Activated CD4-positive, CD25-positive, alpha-beta regulatory T cell treated with anti-CD3 and anti-CD28 coated beads, Interleukin-2, amount 50 U/mL, for 24 hours (primary cell): ENCODE measurements at places on chromosomes 16 and 17.

- no peak for ATAC-seq
Observed at GRCh38 chr16:82634955-82635610, 8.3 kb downstream of the CDH13 start.

- ATAC-seq, result no peak
Observed at GRCh38 chr17:17794382-17794781, 42.4 kb downstream of the SREBF1 start.

DNA sequence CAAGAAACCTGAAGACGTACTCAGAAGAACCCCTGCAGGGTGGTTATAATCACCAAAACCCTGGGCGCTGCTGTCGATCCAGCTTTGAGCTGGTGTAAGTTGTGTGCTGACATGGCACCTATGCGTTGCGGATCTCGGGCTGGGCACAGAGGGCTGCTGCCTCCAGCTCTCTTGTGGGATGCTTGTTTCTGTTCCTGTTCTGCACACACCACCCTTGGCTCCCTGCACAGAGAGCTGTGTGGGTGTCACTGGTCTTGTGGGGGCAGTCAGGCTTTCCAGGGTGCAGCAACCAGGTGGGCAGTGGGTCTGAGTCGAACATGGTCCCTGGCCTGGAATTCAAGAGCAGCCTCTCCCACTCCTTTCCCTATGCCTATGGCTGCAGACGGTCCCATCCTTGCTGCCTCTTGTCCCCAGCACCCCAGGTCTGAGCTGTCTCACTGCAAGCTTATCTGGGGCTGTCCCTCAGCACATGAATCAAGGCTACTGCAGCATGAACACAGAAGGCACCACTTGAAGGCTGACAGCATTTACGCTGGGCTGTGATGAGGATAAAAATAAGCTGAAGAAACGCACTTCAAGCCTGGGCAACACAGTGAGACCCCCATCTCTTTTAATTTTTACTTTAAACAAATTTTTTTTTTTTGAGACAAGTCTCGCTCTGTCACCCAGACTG, 20.1 kb downstream of the ZNF276 start:
- peak; percentile 27 for ATAC-seq

DNA sequence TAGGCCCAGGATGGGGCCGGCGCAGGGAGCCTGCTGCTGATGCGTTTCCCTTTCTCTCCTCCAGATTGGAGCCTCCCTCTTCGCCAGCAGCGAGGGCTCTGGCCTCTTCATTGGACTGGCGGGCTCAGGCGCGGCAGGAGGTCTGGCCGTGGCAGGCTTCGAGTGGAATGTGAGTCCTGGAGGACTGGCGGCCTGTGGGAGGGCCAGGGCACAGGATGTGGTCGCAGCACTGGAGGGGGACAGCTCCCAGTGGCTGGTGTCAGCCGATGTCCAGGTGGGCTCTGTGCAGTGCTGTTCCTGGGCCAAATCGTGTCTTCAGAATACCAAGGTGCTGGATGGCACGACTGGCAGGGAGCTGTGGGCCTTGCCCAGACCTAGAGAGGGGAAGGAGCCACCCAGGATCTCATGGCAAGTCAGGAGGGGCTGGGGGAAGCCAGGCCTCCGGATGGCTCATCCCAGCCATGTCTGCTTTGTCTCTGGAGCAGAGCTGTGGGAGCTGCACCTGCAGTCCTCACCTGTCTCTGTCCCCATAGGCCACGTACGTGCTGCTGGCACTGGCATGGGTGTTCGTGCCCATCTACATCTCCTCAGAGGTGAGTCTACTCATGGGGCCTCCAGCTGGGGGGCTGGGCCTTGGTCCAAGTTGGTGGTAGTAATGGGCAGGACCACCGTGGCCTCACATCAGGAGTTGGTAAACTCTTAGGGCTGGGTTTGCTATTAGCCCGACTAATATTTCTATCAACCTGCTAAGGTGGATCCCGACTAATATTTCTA, 7.3 kb downstream of the SLC5A10 start:
- no peak for ATAC-seq

GRCh38 chr17:42026857-42027589, 7.1 kb downstream of the NKIRAS2 start:
- no peak for ATAC-seq

DNA sequence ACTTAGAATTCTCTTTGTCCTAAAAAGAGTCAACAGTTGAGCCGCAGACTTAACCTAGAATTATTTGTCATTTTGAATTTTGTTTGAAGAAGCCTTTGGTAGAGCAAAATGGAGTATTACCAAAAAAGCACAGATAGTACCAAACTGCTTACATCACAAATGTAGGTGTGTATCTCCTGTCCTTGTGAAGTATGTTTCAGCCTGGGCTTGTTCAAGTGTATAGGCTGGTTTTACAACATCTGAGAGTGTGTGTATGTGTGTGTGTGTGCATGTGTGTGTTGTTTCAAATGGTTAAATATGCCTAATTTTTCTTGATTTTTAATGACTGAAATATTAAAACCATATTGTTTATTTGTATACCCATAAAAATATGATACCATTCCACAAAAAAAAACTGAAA, 188.7 kb upstream of the AXIN2 start:
- ATAC-seq, result no peak

- no peak for ATAC-seq
Observed at GRCh38 chr16:27238016-27238587, 30.5 kb downstream of the NSMCE1 start.

DNA sequence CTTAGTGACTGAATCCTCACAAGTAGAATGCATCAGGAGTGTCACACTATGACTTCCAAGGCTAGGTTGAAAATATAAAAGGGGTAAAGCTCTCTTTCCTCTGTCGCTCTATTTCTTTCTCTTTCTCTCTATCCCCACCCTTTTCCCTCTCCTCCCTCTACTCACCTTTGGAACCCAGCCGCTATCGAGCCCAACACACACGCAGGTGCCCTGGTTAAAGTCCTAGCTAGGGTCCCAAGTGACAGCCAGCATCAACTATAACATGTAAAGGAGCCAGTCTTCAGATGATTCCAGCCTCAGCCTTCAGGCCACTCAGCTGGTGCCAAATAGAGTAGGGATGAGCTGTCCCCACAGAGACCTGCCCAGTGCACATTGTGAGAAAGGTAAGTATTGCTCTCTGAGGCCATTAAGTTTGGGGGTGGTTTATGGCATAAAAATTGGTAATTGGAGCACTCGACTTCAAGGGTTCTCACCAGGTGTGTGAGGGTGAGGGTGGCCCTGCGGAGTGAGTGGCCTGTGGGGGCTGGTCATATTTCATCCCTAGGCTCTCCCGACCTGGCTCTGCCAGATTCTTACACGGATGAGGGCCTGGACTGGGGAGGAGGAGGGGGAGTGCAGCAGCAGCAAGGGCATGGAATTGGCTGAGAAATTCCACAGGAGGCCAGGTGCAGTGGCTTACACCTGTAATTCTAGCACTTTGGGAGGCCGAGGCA, 14.9 kb upstream of the C16orf54 start:
- ATAC-seq, result no peak

DNA sequence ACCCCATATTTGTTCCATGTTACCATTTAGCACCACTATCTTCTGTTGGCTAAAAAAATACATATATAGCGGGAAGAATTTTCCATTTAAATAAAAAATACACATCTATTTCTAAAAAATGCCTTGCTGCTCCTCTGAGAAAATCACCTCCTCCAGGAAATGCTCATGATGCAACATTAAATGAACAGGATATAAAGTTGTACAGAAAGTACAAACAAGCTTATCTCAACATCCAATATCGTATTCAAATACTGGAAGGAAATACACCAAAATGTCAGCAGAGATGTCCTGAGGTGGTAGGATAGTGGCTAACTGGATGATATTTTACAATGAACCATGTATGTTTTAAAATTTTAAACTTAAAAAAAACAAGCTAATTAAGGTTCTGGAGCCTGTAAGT, 21.3 kb downstream of the GNA13 start:
- no peak for ATAC-seq

DNA sequence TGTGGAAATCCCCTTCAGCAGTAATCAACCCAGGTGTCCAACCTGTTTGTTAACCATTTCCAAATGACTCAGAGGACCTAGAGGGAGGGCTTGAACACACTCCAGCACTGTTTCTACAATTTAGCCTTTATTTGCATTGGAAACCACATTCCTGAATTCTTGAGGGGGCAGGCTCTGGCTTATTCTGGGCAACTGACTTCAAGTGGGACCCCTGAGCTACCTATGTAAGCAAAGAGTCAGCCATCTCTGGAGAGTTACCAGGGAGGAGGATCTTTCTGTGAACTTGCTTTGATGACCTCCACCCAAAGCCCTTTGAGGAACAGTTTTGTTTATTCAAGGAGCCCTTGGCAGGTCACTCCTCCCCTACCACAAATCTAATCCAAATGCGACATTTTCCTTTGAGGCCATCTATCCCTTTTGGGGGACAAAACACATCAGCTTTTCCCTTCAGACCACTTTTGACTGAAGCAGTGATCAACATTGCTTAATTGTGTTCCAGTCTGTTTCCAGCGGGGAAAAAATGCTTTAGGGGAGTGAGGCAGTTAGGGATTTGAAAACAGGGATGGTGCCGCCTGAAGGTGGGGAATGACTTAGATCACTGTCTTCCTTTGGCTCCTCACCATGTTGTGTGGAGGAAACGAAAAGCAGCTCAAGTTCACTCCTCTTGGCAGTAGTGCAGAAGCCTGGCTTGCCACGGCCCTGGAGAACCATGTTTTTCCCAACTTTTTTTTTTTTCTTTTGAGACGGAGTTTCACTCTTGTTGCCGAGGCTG, 46.2 kb downstream of the TUBD1 start:
- ATAC-seq, result peak; percentile 60

- ATAC-seq, result no peak
Observed at GRCh38 chr17:82599674-82600661, 48.3 kb downstream of the WDR45B start.

- ATAC-seq, result no peak
Observed at GRCh38 chr16:54544553-54545180, 258.1 kb upstream of the IRX3 start.

DNA sequence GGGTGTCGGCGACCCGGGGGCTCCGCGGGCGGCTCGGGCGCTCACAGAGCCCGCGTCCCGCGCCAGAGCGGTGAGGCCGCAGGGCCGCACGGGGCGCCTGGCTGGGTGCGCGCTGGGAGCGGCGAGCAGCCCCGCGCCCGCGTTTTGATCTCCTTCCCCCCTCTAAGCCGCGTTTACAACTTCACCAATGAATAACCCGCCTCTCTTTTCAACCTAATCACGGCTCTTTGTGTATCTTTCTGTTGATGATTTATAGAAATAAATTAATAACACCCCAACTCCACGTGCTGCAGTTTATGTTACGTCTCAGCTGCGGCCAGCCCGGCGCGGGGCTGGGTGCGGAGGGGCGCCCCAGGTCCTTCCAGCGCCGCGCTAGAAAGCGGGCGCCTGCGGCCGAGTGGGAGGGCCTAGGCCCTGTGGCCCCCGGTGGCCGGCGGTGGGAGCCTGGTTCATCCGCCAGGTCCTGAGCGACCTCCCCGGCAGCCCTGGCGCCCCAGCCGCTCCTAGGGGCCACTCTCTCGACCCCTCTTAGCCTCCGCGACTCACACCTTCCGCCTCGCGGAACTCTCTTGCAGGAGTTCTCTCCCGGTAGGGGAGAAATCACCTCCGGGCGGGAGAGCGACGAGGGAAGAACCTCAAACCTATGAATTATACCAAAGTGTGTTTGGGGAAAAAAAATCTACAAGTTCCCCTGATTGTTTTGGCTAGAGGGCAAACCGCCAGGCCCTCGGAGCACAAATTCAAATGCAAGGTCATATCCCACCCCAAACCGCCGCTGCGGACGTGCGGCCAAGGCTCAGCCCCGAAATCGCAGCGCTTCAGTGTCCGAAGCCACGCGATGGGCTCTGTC, 1.9 kb downstream of the HNF1B start:
- ATAC-seq, result peak; percentile 7

- no peak for ATAC-seq
Observed at GRCh38 chr17:1089915-1090314, 89.9 kb downstream of the ABR start.
